ENCODE measurements at places on chromosomes 2 and 18.

GRCh38 chr2:126038861-126039260, 617.1 kb upstream of the GYPC start:
- no peak for DNase-seq

- peak; percentile 15 for DNase-seq
These were observed 61.4 kb downstream of the DYM start for GRCh38 chr18:49399003-49399402.

- DNase-seq = no peak
These were observed 473 bp downstream of the HJURP start for GRCh38 chr2:233853883-233854240.

- DNase-seq = no peak
These were observed 9.5 kb upstream of the ZBTB7C start for GRCh38 chr18:48418539-48419276.

- DNase-seq = no peak
These were observed 1.9 kb upstream of the SIX2 start for GRCh38 chr2:45011121-45011520.

- no peak for DNase-seq
These were observed 42.0 kb downstream of the CCDC150 start for GRCh38 chr2:196681510-196681909.

DNA sequence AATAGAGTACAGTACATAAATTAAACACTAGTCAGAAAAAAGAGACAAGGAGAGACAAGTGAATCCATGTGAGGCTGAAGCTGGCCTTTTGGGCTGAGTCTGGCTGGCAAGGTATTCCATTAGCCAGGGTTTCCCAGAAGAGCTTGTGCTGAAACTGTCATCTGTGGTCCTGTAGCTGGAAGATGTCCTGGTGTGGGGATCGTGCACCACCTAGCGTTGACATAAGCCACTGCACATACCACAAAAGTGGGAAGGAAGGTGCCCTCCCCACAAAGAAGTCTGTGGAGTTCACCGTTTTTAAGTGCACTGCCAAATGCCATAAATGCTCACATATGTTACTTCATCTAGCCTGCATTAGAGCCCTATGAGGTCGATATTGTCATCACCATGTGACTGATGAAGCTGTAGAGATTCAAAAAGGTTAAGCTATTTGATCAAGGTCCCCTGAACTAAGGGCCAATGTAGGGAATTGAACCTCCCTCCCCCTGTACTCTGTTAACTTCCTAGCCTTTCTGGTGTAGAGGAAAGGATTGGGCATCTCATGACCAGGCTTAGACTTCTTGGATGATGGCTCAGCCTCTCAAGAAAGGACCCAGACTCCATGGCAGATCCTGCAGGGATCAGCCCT, 31.9 kb upstream of the GALNT14 start:
- DNase-seq = peak; percentile 64

DNA sequence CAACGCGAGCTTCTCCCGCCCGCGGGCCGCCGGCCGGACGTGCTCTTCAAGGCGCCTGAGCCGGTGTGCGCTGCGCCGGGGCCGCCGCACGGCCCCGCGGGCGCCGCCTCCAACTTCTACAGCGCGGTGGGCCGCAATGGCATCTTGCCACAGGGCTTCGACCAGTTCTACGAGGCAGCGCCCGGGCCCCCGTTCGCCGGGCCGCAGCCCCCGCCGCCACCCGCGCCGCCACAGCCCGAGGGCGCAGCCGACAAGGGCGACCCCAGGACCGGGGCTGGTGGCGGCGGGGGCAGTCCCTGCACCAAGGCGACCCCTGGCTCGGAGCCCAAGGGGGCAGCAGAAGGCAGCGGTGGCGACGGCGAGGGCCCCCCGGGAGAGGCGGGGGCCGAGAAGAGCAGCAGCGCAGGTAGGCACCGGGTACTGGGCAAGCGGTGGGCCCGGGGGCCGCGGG, 676 bp downstream of the HOXD11 start:
- no peak for DNase-seq

- DNase-seq = no peak
These were observed 27.4 kb downstream of the MARCHF4 start for GRCh38 chr2:216344950-216345300.

- DNase-seq = no peak
These were observed 96.4 kb downstream of the CERS6 start for GRCh38 chr2:168552450-168552856.

GRCh38 chr2:182367401-182367800, 59.4 kb downstream of the PDE1A start:
- no peak for DNase-seq

GRCh38 chr2:239216614-239217273, 184.1 kb downstream of the HDAC4 start:
- DNase-seq = no peak

DNA sequence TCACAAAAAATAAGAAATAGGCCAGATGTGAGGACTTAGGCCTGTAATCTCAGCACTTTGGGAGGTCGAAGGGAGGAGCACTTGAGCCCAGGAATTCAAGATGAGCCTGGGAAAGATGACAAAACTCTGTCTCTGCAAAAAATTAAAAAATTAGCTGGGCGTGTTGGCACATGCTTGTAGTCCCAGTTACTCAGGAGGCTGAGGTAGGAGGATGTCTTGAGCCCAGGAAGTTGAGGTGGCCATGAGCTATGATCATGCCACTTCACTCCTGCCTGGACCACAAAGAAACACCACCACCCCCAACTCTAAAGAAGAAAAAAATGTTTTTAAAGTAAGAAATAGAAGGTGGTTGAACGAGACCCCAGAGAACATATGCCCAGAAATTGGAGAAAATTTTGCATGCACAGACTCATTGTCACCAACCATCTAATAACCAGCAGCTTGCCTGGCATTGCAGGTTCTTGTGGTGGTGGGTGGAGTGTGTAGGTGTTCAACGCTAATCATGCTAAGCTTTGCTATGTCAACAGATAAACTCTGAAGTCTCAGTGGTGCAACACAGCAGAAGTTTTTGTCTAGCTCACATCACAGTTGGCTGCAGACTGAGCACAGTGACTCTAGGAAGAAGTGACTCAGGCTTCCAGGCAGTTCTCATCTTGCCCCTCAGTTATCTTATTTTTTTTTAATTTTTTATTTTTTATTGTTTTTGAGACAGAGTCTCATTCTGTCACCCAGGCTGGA, 18.6 kb downstream of the ARL4C start:
- no peak for DNase-seq

DNA sequence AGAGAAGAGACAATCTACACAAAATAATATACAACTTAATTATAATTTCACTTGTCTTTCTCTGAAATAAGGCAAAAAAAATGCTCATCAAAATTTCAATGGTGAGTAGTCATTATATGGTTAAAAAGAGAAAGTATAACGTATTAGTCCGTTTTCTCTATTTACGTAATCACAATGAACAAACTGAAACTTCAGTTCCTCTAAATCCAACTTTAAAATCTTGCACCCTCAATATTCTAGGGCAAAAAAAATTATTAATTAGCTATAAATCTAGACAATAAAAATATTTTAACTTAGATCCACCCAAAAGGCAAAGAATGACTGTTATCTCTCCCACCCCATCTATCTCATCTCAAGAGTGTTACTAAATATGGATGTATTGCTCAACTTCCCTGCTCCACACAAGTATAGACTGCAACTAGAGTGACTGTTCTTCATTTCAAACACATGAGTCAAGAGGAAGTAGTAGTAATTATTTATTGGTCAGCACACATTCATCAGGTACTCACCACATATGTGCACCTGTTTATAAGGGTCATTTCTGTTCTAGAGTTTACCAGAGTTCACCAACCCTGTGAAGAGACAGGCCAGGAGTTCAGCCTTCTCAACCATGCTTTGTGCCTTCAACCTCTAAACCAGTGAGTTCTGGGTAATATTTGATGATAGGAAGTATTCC, 36.4 kb downstream of the STK39 start:
- DNase-seq = peak; percentile 100

GRCh38 chr2:19540739-19541525, 182.5 kb upstream of the OSR1 start:
- DNase-seq = peak; percentile 49
